ENCODE measurements at places on chromosomes 2 and 18.

- H3K27ac ChIP-seq, result no peak overlapping the region
- H3K27me3 ChIP-seq, result no peaks in the 10 kb centered on the region
- H3K4me1 ChIP-seq, result peaks cover 8% of the 10 kb centered on the region
- no peak overlapping the region for H3K4me3 ChIP-seq
These were observed 445.4 kb downstream of the NBAS start for GRCh38 chr2:15115776-15116175.

DNA sequence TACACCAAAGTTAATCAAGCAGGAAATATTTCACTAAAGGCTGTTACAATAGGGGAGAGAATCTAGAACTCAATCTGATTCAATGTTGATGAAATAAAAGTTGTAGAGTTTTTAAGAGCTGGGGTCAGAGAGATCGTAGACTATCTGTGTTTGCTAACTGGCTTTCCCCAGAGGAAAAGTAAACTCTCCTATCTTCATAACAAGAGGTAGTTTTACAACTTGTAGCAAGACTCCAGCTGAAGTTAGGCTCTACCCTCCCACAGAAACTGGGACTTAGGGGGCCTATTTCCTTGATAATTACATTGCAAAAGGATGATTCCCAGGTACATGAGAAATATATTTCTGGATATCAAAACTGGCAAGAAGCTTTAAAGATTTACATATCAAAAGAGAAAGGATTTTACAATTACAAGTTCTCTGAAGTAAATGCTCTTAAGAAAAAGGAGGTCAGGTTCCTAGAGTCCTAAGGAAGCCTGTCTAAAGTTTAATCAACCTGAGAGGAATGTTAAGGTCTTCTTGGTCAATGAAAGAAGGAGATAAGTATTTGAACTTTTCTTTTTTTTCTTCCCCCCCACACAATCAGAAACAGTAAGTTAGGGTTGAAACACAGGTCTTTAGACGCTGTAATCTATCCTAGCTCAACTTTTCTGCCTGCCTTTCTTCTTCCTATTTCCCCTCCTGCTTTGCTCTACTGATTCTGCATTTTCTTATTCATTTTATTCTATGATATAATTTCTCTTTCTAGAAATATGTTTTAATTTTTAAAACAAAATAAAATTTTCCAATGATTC is 692.2 kb upstream of the LINC00305 start:
- H3K27me3 ChIP-seq, result no peaks in the 10 kb centered on the region
- H3K27ac ChIP-seq, result peak overlapping the region; percentile 25
- no peak for DNase-seq

DNA sequence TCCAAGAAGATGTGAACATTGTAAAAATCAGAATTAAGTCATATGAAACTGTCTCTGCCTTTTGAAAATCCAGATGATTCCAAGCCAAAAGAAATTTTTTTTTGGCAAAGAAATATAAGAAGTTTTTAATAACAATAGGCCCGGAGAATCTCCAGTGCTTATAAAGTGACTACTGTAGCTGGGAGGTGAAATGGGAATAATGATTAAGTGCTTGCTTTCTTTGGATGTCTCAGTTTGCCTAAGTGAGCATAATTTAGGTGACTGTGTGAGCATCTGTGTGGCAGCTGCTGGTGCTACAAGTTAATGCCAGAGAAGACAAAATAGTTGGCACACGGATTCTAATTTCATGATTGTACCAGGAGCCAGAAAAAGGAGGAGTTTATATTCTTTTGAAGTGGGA is 185.0 kb downstream of the LTBP1 start:
- peaks cover 27% of the 10 kb centered on the region for H3K4me1 ChIP-seq
- no peaks in the 10 kb centered on the region for H3K27me3 ChIP-seq
- no peak for DNase-seq
- no peak overlapping the region for H3K4me3 ChIP-seq

DNA sequence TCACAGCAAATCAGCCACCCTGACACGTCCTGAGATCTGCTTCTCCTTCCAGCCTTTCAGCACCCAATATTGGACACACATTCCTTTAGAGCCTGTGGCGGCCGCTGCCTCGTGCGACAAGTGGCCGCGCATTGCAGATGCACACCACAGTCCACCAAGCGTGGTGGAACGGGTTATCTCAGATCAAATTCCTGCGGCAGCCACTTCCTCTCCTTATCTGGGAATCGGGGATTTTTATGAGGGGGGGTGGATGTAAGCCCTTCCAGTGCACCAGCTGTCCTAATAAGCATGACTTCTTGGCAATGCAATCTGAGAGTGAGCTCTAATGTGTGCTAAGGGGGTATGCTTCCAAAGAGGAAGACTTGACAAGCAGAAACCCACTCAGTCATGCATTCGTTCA is 18.3 kb upstream of the BMP10 start:
- H3K36me3 ChIP-seq, result no peaks in the 10 kb centered on the region
- peaks cover 28% of the 10 kb centered on the region for H3K27me3 ChIP-seq
- H3K4me3 ChIP-seq, result no peak overlapping the region
- no peak overlapping the region for H3K27ac ChIP-seq
- peaks cover 3% of the 10 kb centered on the region for H3K4me1 ChIP-seq
- no peak for DNase-seq

- H3K27me3 ChIP-seq, result no peaks in the 10 kb centered on the region
- DNase-seq, result no peak
- H3K27ac ChIP-seq, result no peak overlapping the region
- H3K4me3 ChIP-seq, result no peak overlapping the region
- H3K4me1 ChIP-seq, result peaks cover 9% of the 10 kb centered on the region
These were observed 44.1 kb upstream of the CYRIA start for GRCh38 chr2:16709769-16710168.

GRCh38 chr18:62026586-62026985 is 133.8 kb upstream of the RNF152 start:
- peaks cover 17% of the 10 kb centered on the region for H3K4me1 ChIP-seq
- H3K36me3 ChIP-seq, result no peaks in the 10 kb centered on the region

GRCh38 chr2:194549387-194549786 is 1107.6 kb upstream of the SLC39A10 start:
- peak overlapping the region; percentile 1 for H3K27ac ChIP-seq
- peaks cover 39% of the 10 kb centered on the region for H3K4me1 ChIP-seq
- no peaks in the 10 kb centered on the region for H3K36me3 ChIP-seq
- no peak overlapping the region for H3K4me3 ChIP-seq

- peaks cover 47% of the 10 kb centered on the region for H3K4me1 ChIP-seq
- peak overlapping the region; percentile 96 for H3K27ac ChIP-seq
- peaks cover 9% of the 10 kb centered on the region for H3K36me3 ChIP-seq
- no peak for DNase-seq
These were observed 131.2 kb downstream of the NEDD4L start for GRCh38 chr18:58175122-58175785.

- no peaks in the 10 kb centered on the region for H3K36me3 ChIP-seq
- H3K27me3 ChIP-seq, result no peaks in the 10 kb centered on the region
- H3K4me1 ChIP-seq, result no peaks in the 10 kb centered on the region
- H3K4me3 ChIP-seq, result no peak overlapping the region
- no peak for DNase-seq
These were observed 91.2 kb upstream of the SULT1C3 start for GRCh38 chr2:108148555-108148954.

DNA sequence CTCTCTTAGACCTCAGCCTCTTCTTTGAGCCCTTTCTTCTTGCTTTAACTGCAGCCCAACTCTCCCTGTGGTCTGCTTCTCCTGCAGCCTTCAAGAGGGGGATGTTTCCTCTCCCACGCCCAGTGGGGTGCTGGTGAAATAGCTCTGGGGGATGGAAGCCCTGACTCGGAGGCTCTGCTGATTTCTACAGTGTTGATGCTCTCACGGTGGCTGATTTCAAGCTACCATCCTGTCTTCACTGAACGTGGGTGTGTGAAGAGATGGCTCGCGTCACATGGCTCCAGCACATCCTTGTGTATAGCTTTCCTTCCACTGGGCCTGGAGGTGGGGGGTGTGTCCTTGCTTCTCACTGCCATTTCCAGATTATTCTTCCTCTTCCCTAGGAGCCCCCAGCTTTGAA is 20.0 kb downstream of the MPP4 start:
- peaks cover 4% of the 10 kb centered on the region for H3K27me3 ChIP-seq
- H3K36me3 ChIP-seq, result no peaks in the 10 kb centered on the region
- no peak overlapping the region for H3K4me3 ChIP-seq
- no peak for DNase-seq
- H3K4me1 ChIP-seq, result no peaks in the 10 kb centered on the region
- no peak overlapping the region for H3K27ac ChIP-seq

DNA sequence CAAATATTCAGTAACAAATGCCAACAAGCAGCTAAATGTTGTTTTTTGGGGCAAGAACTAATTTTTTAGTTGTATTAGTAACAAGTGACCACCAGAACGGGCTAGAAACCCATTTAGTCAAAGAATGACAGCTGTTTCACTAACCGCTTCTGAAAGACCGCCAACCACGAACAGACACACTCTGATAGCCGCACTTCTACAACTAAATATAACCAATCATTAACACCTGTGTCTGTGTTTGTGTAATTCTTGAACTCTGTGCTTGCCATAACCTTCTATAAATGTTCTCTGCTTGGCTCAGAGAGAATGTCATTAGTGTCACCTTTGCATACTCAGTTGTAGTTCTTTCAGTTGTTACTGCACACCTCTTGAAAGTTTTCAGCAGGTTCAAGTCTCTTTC is 526.3 kb upstream of the LRRTM1 start:
- no peak for DNase-seq
- no peaks in the 10 kb centered on the region for H3K36me3 ChIP-seq
- H3K27ac ChIP-seq, result no peak overlapping the region
- peaks cover 5% of the 10 kb centered on the region for H3K27me3 ChIP-seq
- H3K4me1 ChIP-seq, result no peaks in the 10 kb centered on the region
- H3K4me3 ChIP-seq, result no peak overlapping the region

DNA sequence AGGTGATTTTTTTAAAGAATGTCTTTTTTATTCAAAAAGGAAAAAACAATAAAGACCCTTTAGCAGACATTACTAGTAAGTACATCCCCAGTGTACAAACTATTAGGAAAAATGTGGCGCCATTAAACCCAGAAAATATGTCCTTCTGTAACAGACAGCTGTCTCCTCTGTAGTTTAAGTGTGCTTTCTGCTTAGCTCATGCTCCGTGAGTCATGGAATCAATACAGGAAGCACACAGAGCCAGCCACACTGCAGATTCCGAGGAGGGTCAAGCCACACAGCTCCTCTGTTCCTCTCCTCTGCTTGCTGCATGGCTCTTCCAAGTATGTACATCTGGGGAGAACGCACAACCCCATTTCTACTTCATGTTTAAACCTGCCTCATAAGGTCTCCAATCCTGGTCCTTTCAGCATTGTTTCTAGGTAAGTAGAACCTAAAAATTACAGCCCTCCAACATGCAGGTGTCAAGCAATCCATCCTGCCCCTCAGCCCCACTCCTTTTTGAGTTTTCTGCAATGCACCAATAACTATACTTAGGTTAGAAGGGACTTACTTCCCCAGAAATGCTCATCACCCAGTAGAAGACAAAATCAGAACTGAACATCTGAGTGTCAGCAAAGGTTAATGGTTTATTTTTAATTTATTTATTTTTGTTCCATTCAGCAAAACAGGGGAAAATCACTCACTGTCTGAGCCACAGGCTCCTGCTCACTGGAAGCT is 37.5 kb downstream of the ACVR1 start:
- H3K36me3 ChIP-seq, result no peaks in the 10 kb centered on the region
- peak overlapping the region; percentile 24 for H3K4me3 ChIP-seq
- peak overlapping the region; percentile 67 for H3K27ac ChIP-seq
- H3K27me3 ChIP-seq, result no peaks in the 10 kb centered on the region
- H3K4me1 ChIP-seq, result peaks cover 59% of the 10 kb centered on the region

DNA sequence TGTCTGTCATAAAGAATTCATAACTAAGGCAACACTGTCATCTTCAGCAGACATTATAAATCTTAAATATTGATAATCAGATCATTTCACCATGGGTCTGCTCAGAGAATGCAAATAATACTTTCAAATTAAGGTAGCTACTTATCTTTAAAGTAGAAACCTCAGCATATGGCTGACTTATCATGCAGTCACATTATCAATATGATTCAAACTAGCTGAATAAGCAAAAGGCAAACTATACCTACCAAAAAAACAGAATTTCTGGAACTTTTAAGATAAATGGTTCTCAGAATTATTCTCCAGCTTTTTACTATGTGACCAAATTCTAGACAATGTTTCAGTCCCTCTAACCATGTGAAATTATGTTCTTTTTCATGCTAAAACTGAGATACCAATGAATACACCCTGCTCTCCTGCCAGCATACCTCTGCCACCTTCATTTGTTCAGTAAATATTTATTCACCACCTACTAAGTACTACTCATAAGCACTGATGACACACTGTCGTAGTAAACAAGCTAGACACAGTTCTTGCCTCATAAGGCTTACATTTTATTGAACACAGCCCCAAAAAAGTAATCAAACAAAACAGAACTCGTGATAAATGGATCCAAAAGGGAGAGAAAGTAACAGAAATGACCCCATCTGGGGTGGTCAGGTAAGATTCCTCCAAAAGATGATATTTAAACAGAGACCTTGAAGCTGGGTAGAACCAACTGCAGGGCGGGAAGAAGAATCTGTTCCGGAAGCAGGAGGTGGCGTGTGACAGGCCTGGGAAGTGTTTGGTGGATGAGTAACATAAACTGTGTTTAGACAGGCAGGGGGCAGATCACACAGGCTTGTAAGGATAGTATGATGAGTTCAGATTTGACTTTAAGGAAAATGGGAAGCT is 17.7 kb downstream of the SPIRE1 start:
- H3K36me3 ChIP-seq, result no peaks in the 10 kb centered on the region
- H3K4me1 ChIP-seq, result peaks cover 12% of the 10 kb centered on the region
- H3K27me3 ChIP-seq, result no peaks in the 10 kb centered on the region
- no peak overlapping the region for H3K4me3 ChIP-seq
- DNase-seq, result no peak
- H3K27ac ChIP-seq, result no peak overlapping the region

DNA sequence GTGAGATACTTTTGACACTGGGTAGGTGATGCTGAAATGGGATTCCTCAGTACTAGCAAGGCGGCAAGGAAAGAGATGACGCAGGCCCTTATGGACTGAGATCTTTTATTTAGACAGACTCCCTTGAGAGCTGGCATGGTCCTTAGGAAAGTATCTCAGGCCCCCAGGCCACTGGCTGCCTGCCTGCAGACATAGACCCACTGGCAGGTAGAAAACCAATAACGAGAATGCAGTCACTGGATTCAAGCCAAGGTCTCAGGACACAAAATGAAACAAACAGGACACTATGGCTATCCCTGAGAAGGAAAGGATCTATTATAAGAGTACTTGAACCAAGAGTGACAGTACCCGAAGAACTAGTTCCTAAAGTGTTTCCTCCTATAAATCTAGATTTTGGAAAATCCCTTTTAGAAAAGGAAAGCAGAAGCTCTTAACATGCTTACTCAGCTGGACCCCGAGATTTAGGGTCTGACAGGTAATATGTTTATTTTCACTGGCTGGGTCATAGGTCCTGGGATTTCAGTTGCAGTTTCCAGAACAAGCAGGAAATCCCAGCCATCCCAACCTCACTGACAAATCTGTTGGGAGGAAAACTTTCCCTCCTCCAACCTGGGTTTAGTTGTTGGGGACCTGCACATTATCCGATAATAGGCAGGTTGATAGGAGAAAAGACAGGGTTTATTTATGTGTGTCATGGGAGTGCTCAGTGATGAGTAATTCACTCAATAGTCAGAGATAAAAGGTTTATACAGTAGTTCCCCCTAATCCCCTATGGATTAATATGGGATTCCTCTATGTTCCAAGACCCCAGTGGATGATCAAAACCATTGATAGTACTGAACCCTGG is 44.5 kb downstream of the COMMD1 start:
- H3K4me1 ChIP-seq, result peaks cover 43% of the 10 kb centered on the region
- no peak for DNase-seq
- peaks cover 20% of the 10 kb centered on the region for H3K36me3 ChIP-seq
- no peak overlapping the region for H3K4me3 ChIP-seq
- H3K27ac ChIP-seq, result peak overlapping the region; percentile 88
- H3K27me3 ChIP-seq, result no peaks in the 10 kb centered on the region

Data from mesothelial cell of epicardium (in vitro differentiated cells).